ENCODE measurements at places on chromosomes 12 and 14.

- DNase-seq, result no peak
These were observed 342.8 kb upstream of the SFSWAP start for GRCh38 chr12:131367983-131368667.

DNA sequence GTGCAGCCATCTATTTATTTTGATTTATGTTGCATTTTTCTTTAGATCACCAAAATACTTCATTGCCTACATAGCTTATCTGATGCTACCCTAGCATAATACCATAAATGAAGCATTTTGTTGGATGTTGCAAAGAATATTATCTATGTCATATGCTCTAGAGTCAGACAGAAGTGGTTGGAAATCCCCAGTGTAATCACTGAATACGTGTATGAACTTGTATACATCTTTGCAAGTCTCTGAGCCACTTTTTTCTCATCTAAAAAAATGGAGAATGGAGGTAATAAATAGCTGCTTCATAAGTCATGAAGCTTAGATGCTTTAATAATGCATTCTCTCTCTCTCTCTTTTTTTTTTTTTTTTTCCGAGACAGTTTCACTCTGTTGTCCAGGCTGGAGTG, 18.5 kb downstream of the EVL start:
- no peak for DNase-seq

DNA sequence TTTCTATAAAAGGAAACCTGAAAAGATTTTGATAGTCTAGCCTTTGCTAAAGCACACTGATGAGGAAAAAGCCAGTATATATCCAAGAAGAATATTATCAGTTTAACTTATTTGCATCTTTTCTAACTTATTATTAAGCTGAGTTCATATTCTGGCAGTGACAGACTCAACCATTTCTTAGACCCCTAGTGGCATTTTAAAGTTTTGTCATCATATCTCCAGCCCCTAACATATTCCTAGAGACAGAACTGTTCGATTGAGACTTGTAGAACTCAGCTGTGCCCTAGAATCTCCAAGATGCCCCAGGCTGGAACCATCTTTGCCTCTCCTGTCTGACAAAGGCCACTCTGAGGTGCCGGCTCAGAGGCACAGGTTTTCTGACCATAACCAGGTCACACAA, 365.6 kb downstream of the NELL2 start:
- no peak for DNase-seq

DNA sequence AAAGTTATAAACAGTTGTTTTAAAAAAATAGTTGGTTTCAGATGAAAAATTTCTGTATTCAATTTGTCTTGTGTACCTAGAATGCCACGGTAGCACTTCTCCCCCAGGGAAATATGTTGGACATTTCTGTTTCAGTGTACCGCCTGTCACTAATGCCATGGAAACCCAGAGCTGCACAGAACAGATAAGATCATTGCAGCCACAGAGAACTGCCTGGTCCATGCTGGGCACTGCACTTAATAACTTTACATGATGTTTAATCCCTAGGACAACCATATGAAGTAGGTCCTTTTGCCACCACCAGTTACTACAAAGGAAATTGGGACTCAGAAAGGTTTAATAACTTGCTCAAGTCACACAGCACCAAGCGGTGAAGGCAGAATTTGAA, 253.4 kb upstream of the SRRM4 start:
- DNase-seq, result no peak

- peak; percentile 50 for DNase-seq
These were observed 172.7 kb downstream of the CAND1 start for GRCh38 chr12:67441736-67442346.

GRCh38 chr14:63737582-63738006, 9.7 kb upstream of the SGPP1 start:
- no peak for DNase-seq

- DNase-seq, result no peak
These were observed 1.6 kb downstream of the LRRC74A start for GRCh38 chr14:76827696-76828296.

DNA sequence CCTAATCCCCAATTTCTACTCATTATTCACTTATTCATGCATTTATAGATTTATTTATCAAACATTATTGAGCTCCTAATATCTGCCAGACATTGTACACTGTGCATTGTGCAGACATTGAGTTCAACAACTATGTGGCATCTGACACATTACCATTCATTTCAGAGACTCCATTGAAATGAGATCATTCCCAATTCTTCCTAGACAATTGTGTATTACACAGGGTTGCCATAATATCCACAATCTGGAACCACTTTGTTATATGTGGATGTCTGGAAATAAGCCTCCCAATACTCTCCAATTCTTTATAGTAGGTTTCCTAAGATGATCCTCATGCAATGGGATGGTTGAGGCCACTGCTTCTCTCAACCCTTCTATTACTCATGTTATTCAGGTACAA, 165.0 kb downstream of the OTOGL start:
- DNase-seq, result no peak

- no peak for DNase-seq
These were observed 35.3 kb downstream of the CFAP251 start for GRCh38 chr12:121953695-121954094.

- no peak for DNase-seq
These were observed 18.3 kb downstream of the ARMH4 start for GRCh38 chr14:58133739-58134138.

- DNase-seq, result no peak
These were observed 32.4 kb downstream of the TTC8 start for GRCh38 chr14:88856786-88857366.

DNA sequence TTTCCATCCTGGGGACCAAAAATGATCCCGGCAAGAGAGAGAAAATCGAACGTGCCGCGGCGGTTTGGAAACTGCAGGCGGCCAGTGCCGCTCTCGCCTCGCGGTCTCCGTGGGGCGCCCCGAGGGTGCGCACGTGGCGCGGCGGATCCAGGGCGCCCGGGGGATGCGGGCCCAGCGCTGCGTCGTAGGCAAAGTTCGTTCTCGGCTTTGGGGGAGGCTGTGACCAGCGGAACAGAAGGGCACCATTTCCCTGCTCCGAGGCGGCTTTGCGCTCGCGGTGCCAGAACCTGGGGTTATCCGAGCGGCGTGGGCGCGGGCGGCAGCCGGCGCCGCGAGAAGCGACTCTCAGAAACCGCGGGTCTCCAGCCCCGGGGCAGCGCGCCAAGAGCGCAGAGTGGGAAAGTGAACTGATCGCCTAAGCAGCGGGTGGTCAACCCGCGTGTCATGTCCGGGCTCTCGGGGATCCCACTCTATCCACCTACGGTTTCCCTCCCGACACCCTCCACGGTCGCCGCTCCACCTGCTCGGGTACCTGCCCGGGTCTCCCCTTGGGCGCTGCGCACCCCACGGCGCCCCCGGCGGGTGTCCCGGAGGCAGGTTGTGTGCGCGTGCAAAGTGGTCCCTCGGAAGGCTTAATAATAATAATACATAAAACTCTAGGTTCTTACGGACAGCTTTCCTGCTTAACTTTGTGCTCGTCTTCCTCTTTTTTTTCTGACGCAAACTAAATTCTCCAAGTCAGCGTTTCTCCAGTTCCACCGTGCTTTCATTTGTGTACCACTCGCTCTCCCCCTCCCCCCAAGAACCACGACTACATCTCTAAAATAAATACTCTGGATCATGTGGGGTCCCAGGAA, 1.2 kb downstream of the ESRRB start:
- no peak for DNase-seq

DNA sequence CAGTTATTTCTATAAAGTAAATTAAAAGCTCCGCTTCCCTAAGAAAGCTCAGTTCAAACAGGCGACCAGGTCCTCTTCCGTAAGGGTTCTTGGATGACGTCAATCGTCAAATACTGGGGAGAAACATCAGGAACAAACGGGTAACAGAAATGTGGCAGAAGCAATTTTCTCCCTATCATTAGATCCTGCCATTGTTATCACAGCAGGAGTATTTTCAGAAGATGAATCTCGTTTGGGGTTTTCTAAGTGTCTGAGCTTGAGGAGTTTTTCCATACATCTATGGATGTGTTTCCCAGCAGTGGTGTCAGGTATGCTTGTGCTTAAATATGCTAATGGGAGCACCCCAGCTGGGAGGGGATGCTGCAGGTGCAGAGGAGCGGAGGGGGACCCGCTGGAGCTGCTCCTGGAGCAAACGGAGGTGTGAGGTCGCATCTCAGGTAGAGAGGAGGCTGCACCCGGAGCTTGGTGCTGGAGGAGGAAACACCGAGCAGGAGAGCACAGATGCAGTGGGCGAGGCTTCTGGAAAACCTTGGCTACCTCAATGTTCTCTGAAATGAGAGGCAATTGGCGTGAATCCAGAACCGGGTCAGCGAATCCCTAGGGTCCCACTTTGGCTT, 795.5 kb downstream of the AACS start:
- no peak for DNase-seq

DNA sequence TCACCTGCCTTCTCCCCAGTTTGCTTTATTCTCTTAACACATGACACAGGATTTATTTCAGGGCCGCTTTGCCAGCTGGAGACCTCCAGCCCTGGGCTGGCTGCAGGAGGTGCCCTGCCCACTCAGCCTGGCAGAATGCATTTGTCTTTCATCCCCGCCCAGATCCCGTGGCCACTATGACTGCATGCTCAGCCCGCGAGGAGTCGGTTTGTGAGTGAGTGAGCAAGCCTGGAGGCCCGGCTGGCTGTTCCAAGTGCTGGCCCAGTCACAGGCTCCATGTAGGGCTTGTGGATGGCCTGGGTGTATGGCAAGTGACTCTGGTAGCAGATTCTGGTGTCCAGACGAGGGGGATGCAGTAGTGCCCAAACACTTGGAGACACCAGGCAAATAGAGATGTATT, 2.1 kb downstream of the TDP1 start:
- DNase-seq, result no peak

DNA sequence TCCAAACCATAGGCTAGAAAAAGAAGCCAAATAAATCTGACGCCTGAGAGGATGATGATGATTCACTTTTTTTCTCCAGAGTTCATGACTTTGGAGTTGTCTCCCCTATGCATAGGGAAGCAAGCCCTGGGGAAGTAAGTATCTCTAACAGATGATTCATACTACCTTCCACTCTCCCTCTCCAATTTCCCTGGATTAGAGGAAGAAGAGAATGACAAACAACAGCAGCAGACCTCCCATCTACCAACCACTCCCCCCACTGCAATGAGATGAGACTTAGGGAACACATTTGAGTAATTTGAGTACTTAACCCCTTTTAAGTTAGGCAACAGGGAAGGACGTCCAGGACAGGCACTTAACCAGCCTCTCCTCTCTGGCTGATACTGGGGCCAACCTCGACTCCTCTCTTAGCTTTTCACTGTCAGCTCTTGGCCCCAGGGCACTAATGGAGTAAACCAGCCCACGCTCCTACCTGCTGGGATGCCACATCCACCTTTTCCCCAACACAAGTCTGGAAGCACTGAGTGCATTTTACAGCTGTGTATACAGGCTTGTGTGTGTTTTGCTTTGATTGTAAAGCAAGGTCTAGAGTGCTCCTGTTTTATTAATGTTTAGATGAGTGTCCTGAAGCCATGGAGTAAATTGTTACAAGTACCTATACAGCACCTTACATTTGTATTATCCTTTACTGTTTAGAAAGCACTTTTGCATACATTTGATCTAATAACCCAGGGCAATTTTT, 180.7 kb downstream of the PHLDA1 start:
- DNase-seq, result no peak

GRCh38 chr12:55554296-55554695, 4.9 kb downstream of the OR6C4 start:
- DNase-seq, result no peak

DNA sequence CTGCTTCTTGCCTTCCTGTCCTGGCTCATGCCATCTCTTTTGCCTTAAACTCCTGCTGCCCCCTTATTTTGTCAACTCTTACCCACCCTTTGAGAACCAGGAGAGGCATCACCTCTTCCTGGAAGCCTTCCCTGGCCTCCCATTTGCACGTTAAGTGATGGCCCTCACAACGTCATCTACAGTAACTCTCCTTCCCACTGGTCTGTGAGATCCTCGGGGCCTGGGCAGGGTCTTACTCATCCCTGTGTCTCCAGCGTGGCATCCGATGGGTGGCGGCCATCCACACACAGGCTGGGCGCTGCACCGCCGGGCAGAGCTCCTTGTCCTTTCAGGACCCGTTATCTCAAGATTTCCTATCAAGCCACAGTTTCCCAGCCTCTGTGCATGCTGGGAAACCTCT, 16.8 kb upstream of the CACNA2D4 start:
- no peak for DNase-seq

DNA sequence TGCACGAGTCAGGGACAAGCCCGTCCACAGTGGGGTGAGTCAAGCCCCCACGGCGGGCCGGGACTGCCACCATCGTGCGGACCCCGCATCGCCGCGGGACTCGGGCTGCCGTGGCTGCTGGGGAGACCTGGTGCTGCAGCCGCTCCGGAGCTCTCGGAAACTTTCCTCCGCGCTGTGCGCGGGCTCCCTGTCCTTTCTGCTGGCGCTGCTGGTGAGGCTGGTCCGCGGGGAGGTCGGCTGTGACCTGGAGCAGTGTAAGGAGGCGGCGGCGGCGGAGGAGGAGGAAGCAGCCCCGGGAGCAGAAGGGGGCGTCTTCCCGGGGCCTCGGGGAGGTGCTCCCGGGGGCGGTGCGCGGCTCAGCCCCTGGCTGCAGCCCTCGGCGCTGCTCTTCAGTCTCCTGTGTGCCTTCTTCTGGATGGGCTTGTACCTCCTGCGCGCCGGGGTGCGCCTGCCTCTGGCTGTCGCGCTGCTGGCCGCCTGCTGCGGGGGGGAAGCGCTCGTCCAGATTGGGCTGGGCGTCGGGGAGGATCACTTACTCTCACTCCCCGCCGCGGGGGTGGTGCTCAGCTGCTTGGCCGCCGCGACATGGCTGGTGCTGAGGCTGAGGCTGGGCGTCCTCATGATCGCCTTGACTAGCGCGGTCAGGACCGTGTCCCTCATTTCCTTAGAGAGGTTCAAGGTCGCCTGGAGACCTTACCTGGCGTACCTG, 1.1 kb downstream of the PDE3A start:
- no peak for DNase-seq

DNA sequence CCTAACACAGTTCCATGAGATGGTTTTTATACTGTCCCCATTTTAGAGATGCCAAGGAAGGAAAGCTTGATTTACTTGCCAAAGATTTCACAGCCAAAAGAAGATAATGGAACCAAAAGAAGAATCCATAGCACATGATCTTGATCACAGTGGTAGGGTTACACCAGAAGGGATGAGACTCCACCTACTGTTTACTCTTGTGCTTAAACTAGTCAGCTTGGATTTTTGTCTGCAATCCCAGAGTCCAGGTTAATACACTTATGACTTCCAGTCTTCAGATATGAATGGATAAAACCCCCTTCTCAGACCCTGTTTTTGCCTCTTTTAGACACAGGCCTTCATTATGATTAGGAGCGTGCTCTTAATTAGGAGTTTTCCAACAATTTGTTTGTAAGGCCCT, 454.2 kb downstream of the AEBP2 start:
- DNase-seq, result no peak

- DNase-seq, result peak; percentile 45
These were observed 11.9 kb downstream of the SCNN1A start for GRCh38 chr12:6363330-6364043.

DNA sequence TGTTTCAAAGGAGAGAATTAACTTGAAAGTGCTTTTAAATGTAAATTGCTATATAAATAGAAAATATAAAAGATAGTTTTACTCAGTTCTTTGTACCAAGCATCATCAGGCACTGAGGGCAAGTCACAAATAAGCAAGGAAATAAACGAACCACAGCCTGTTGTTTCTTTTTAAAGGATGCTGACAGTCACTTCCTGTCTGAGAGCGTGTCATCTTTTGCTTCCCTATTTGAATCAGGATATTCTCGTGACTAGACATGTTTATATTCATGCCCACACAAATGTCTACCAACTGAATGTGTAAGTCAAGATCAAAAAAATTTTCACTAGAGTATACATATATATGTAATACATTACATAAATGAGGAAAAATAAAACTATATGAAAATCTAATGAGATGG, 31.4 kb upstream of the SLC2A13 start:
- no peak for DNase-seq

All from stimulated activated CD8-positive, alpha-beta memory T cell treated with anti-CD3 and anti-CD28 coated beads, Interleukin-7, amount 100 ng/mL, for 1 hour (primary cell).